ENCODE measurements at places on chromosomes 6 and 20.

DNA sequence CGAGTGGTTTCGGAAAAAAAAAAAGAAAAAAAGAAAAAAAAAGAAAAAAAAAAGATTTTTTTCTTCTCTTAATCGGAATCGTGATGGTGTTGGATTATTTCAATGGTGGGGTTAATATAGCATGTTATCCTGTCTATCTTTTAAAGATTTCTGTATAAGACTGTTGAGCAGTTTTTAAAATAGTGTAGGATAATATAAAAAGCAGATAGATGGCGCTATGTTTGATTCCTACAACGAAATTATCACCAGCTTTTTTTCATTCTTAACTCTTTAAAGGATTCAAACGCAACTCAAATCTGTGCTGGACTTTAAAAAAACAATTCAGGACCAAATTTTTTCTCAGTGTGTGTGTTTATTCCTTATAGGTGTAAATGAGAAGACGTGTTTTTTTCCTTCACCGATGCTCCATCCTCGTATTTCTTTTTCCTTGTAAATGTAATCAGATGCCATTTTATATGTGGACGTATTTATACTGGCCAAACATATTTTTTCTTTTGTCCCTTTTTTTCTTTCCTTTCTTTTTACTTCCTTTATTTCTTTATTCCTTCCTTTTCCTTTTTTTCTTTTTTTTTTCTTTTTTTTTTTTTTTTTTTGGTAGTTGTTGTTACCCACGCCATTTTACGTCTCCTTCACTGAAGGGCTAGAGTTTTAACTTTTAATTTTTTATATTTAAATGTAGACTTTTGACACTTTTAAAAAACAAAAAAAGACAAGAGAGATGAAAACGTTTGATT lies 3.6 kb downstream of the SOX4 start:
- peak overlapping the region; percentile 78 for H3K27ac ChIP-seq
- H3K4me3 ChIP-seq, result peak overlapping the region; percentile 92
- peaks cover 19% of the 10 kb centered on the region for H3K4me1 ChIP-seq
- H3K36me3 ChIP-seq, result no peaks in the 10 kb centered on the region

DNA sequence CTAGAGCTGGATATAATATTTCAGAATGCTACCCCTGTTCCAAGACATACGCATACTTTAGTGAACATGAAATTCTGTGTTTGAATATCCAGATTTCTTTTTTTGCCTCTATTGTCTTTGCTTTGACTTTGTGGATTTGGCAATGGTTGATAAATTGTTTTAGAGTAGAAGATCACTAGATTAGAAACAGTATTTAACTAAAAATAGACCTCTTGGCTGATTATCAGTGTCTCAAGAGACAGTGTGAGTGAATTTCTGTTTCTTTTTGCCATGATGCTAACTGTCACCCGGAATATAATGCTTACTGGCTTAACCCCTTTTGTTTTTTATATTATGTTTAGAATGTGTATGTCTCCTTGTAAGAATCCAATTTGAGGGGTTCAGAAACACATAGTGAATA lies 102.5 kb downstream of the PLCB1 start:
- DNase-seq, result no peak
- no peak overlapping the region for H3K4me3 ChIP-seq
- H3K36me3 ChIP-seq, result no peaks in the 10 kb centered on the region
- H3K27ac ChIP-seq, result no peak overlapping the region

GRCh38 chr6:154473324-154473723 lies 37.2 kb downstream of the CNKSR3 start:
- H3K4me3 ChIP-seq, result no peak overlapping the region
- DNase-seq, result no peak
- peaks cover 2% of the 10 kb centered on the region for H3K4me1 ChIP-seq
- H3K36me3 ChIP-seq, result peaks cover 4% of the 10 kb centered on the region

GRCh38 chr20:6232436-6232835 lies 109.6 kb upstream of the FERMT1 start:
- H3K27me3 ChIP-seq, result peaks cover 6% of the 10 kb centered on the region
- H3K4me3 ChIP-seq, result no peak overlapping the region
- H3K27ac ChIP-seq, result no peak overlapping the region
- DNase-seq, result no peak
- no peaks in the 10 kb centered on the region for H3K4me1 ChIP-seq

GRCh38 chr20:49669601-49670189 lies 44.0 kb downstream of the B4GALT5 start:
- no peak for DNase-seq
- H3K27me3 ChIP-seq, result no peaks in the 10 kb centered on the region
- H3K4me1 ChIP-seq, result peaks cover 39% of the 10 kb centered on the region
- peaks cover 3% of the 10 kb centered on the region for H3K36me3 ChIP-seq

DNA sequence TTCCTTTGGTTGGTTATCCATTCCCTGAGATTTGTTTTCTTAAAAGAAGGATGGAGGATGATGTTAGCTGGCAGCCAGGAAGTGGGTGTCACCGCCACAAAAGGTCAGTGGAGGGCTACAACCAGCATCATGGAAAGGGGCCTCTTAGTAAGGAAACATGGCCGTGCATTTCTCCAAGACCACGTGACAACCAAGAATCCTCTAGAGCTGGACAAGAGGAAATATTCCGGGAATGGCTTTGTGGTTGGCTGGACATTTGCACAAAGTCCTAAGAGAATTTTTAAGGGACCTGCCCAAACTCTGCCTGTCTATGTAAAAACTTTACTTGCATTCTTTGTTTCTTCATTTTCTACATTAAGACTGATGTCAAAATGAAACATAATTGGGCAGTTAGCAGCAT lies 399.9 kb upstream of the MARCKS start:
- H3K27me3 ChIP-seq, result peaks cover 5% of the 10 kb centered on the region
- no peak overlapping the region for H3K4me3 ChIP-seq
- H3K36me3 ChIP-seq, result no peaks in the 10 kb centered on the region
- no peak overlapping the region for H3K27ac ChIP-seq
- no peak for DNase-seq

DNA sequence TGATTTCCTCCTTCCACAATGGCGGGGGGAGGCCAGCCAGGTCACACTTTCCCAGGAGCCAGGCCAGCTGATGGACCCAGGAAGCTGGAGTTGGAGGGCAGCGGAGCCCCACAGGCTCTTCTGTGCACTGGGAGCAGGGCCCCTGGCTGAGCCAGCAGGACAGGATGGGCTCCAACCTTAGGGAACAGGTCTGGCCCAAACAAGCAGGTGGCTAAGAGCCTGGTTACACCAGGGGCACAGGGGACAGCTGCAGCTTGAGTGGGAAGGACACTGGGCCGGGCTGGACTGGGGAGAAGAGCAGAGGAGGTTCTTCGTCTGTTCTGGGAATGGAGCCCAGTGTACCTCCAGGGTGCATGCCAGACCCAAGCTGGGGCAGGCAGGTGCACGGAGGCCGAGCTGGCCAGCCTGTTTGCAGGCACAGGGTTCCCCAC lies 102.3 kb downstream of the DLL1 start:
- H3K4me3 ChIP-seq, result no peak overlapping the region
- DNase-seq, result no peak
- H3K36me3 ChIP-seq, result no peaks in the 10 kb centered on the region
- H3K27ac ChIP-seq, result no peak overlapping the region

GRCh38 chr6:558089-558488 lies 98.8 kb downstream of the HUS1B start:
- peaks cover 14% of the 10 kb centered on the region for H3K4me1 ChIP-seq
- H3K27ac ChIP-seq, result peak overlapping the region; percentile 79
- no peak for DNase-seq

DNA sequence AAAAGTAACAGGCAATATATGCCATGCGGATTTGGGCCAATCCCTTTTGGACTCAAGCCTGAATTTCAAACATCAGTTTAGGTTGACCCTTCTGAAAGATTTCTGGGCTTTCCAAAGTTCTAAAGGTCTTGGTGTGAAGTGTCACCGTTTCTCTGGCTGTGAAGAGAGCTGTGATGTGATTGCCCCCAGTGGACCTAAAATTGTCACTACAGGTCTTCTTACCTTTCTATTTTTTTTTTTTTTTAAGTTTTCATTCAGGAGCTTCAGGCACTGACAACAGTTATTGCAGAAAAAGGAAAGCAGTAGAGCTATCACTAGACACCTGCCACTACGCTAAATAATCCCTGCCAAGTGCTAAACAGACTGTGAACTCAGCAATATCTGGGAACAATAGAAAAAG lies 75.7 kb upstream of the OPRM1 start:
- peaks cover 5% of the 10 kb centered on the region for H3K27me3 ChIP-seq
- H3K4me3 ChIP-seq, result no peak overlapping the region
- DNase-seq, result no peak
- H3K27ac ChIP-seq, result no peak overlapping the region

DNA sequence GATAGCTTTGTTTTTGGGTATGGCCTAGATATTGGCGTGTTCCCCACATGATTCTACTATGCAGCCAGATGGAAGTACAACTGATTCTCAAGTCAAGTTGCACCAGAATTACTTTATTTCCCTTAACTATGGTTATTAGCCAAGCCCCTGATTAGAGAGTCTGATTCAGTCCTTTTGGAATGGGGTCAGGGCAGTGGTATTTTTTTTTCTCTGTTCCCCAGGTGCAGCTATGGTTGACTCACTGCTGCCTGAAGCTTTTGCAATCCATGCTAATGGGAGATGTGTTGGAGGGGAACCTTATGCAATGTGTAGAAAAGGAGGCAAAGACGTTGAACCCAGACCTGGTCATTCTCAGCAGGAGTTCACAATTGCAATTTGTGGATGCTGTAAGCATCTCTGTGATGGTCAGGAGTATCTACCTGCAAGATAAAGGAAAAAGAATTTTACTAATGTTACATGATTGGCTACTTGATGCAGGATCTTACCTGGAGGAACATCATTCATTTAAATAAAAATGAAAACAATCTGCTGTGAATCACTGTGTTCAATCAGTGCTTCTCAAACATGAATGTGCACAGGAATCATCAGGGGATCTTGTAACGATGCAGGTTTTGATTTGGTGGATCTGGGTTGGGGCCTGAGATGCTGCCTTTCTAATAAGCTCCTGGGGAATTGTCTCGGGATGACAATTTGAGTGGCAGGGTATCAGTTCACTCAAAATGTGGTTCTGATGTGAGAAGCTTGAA lies 49.4 kb downstream of the PFDN4 start:
- H3K36me3 ChIP-seq, result no peaks in the 10 kb centered on the region
- peaks cover 27% of the 10 kb centered on the region for H3K27me3 ChIP-seq
- no peaks in the 10 kb centered on the region for H3K4me1 ChIP-seq

GRCh38 chr6:52645976-52646375 lies 24.9 kb upstream of the TMEM14A start:
- peaks cover 65% of the 10 kb centered on the region for H3K27me3 ChIP-seq
- no peak for DNase-seq
- no peak overlapping the region for H3K27ac ChIP-seq
- H3K4me3 ChIP-seq, result no peak overlapping the region
- peaks cover 11% of the 10 kb centered on the region for H3K36me3 ChIP-seq
- peaks cover 3% of the 10 kb centered on the region for H3K4me1 ChIP-seq

- H3K4me3 ChIP-seq, result no peak overlapping the region
- no peaks in the 10 kb centered on the region for H3K36me3 ChIP-seq
- no peaks in the 10 kb centered on the region for H3K27me3 ChIP-seq
- H3K4me1 ChIP-seq, result peaks cover 8% of the 10 kb centered on the region
- DNase-seq, result no peak
These were observed 188.5 kb downstream of the ZNF217 start for GRCh38 chr20:53405139-53405538.

All from T-helper 17 cell (primary cell).